ENCODE measurements at places on chromosomes 16 and 17.
A peak's percentile ranks its signal among the peaks of the same experiment; 100 is the strongest.

DNA sequence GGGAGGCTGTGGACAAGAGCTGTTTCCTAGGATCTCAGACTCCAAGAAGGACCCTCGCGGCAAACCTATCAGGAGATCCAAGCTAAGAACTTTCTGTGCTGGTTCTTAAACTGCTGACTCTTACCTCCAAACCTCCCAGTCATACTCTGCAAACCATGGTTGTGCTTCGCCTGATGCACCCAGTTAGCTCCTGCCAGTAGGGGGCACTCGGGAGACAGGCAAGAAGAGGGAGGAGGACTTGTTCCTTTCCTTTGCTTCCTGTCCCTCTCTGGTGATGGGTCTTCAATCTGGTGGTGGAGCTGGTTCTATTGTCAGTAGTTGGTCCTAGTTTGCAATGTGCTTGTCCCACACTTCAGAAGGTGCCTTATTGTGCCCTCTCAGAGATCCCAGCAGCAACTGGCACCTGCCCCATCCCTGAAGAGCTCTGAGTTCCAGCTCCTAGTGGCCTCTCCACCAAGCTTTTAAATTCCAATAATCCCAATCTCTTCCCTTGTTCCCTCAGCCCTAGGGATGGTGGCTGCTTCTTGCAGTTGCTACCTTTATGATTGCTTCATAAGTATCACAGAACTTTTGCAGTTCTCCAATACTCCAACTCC is 113.5 kb upstream of the RPL38 start:
- no peak for DNase-seq

DNA sequence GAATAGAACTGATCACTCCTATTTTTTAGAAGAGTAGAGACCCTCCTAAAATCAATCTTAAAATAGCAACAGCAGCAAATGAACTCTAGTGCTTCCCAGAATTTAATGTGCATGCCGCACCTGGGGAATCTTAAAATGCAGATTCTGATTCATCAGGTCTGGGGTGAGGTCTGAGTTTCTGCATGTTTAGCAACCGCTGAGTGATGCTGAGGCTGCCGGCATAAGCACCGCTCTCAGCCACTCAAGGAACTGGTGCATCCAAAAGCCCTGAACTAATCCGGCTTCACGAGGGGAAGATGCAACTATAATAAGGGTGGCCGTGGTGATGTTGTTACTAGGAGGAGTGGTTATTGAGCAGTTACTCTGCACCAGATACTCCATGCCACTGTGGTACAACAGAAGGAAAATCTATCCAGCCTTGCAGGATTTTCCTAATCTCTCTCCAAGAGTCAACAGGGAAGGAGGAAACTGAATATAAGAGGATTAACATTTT is 19.7 kb downstream of the SDK2 start:
- no peak for DNase-seq

DNA sequence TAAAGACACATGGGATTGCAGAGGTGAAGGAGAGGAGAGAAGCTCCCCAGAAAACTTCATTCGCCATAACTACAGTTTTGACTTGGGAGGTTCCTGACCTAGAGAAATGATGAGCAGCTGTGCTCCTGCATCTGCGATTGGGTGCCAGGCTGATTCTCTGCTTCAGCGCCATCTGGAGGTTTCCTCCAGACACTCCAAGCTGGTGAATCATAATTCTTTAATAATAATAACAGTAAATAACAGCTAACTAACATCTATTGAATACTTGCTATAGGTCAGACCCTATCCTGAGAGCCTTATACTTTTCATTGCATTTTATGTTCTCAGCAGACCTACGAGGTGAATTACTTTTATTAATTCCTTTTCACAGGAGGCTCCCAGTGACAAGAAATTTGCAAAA is 575.8 kb downstream of the TOX3 start:
- DNase-seq, result peak; percentile 9

GRCh38 chr16:54174750-54175149 is 111.8 kb downstream of the IRX3 start:
- no peak for DNase-seq

DNA sequence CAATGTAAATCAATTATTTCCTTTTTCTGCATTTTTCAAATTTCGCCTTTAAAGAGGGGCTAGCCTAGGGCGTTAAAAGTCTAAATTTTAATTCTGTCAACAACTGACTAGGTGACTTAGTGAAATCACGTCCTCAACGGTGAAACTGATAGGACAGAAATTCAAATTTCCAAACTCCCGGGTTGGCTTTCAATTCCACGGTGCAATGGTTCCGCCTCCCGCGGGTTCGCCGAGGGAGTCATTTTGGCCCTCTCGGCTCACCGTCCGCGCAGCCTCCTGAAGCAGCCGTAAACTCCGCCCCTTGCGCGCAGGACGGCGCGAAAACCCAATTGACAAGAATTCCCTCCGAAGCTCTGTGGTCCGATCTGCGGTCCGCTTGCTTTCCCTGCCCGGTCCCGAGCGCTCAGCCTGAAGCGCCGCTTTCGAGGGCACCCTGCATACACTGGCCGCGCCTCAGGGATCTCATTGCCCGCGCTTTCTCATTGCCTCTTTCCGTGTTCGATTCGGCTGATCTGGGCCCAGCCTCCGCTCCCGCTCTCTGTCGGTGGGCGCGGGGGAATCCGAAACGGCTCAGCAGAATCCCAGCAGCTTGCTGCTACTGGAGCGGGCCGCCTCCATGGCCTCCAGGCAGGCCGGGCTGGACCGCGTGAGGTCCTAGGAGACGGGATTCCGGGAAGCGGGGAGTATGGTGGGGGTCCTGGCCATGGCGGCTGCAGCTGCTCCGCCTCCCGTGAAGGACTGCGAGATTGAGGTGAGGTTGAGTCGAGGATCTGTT is at the start of gene ATAD5:
TSS of gene ATAD5 (plus strand) at position 304 of the 775 bp plus-strand sequence. CDS start at position 686, 382 bp downstream.
- DNase-seq, result peak; percentile 81

GRCh38 chr16:1154887-1155331 is 2.0 kb downstream of the CACNA1H start:
- no peak for DNase-seq

DNA sequence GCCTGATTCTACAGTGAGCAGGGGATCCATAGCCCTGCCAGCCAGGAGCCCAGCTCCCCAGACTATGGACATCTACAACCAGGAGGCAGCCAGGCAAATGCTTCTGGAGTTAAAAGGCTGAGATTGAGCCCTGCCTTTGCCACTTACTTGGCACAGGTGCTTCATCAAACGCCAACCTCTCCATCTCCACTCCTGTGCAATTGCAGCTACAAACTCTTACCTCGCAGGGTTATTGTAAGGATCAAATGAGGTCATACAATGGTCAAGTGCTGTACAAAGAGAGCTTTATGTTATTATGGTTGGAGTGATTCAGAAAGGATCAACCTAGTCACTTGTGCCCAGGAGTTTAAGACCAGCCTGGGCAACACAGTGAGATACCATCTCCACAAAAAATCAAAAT is 9.8 kb upstream of the MYO18A start:
- DNase-seq, result no peak

GRCh38 chr16:30840611-30841010 is 53.3 kb downstream of the BCL7C start:
- no peak for DNase-seq

DNA sequence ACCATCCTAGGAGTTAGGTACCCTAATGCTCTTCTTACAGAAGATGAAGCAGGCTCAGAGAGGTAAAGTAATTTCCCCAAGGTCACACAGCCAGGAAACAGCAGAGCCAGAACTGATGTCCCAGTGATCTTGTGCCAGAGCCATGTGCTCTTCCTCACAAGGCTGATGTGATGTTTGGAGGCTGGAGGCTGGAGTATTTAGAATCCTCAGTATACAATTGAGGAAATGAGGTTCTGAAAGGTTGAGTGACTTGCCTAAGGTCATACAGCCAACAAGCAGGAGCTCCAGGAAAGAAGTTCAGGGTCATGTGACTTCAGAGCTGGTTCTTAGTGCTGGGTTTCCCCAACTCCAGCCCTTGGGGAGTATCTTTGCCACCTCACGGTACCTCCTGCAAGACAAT is 18.5 kb downstream of the ITPRIPL2 start:
- DNase-seq, result no peak

GRCh38 chr16:88723911-88724310 is 17.6 kb downstream of the CTU2 start:
- no peak for DNase-seq

GRCh38 chr17:32319548-32319905 is 22.4 kb downstream of the C17orf75 start:
- peak; percentile 14 for DNase-seq

DNA sequence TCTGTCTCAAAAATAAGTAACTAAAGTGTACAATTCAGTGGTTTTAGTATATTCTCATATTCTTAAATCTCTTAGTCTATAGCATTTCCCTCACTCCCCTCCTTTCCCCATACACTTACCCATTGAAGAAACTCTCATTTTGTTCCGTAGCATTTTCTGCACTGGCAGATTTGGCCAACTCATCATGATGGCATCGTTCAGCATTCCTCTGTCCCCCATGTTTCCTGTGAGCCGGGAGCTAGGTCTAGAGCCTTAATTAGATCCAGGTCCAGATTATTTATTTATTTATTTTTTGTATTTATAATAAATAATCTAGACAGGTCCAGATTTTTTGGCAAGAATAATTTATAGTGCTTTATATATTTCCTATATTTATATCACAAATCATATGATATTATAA is 31.0 kb downstream of the HEATR3 start:
- DNase-seq, result no peak

DNA sequence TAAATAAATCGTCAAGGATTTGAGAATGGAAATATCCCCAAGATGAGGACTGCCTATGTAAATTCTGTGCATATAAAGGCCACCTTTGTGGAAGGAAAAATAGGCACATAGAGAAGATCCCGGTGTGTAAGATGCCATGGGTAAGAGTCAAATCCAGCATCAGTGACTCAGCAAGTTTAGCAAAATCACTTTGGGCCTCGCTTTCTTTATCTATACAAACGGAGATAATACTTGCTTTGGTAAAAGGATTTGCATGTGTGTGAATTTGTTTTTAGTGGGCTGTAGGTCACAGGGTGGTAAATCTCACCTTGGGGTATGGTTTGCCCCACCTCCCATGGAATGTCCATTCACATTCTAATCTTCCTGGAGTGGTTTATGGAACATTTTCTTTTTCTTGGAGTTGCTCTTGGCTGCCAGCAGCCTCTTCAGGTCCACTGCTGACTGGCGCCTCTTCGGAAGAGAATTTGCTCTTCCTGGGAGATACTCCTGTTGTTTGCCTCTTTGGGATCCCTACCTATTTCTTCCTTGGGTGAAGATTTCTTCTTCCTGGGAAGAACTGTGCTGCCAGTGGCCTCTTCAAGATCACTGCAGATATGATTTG is 587.6 kb downstream of the CDH11 start:
- no peak for DNase-seq

DNA sequence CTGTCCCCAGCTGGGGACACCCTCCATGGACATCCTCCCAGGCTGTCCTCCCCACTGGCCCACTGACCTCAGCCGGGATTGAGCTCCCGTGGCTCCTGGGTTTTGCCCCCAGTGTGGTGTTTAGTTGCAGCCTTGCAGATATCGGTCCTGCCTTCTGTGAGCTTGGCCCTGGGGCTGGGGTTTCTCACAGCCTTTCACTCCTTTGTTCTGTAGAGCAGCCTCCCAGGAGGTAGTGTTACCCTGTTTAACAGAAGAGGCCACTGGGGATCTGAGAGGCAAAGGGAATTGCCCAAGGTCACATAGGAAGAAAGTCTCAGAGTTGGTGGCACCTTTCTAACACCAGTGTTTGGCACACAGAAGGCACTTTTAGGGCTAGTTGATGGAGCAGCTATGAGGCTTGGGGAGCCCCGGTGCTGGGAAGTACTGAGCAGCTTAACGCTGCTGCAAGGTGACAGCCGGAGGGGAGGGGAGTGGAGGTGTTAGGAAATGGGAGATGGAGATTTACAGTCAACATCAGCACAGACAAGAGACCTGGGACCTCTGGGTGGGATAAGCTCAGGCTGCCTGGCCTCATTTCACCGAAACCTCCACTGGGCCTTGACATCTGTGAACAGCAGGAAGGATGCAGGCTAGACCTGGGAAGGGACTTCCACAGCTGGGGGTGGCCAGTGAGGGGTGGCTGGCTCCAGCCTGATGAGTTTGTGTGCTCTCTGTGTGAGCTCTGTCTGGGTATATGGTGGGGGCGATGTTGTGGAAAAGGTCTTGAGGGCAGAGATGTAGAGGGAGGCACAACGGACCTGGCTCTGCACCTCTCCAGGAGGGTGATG is 26.1 kb downstream of the CACNA1G start:
- no peak for DNase-seq
